ENCODE measurements at places on chromosomes 12 and 14.

DNA sequence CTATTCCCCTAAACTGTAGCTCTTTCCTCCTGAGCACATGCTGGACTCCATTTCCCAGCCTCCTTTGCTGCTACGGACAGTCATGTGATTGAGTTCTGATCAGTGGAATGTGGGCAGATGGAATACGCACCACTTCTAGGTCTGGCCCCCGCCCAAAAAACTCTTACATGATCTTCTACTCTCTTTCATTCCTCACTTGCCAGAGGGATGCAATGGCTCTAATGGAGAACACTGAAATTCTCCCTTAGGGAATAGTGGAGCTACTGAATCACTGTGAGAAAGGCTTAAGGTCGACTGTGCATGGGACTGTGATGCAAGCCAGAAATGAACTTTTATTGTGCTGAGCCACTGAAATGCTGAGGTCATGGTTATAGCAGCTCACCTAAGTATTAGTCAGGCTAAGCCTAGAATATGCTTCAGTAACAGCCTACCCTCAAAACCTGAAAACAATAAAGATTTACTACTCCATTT, 13.0 kb upstream of the TMED2 start:
- DNase-seq = peak; percentile 18

GRCh38 chr12:94941440-94941862, 62.0 kb downstream of the NDUFA12 start:
- DNase-seq = peak; percentile 20

DNA sequence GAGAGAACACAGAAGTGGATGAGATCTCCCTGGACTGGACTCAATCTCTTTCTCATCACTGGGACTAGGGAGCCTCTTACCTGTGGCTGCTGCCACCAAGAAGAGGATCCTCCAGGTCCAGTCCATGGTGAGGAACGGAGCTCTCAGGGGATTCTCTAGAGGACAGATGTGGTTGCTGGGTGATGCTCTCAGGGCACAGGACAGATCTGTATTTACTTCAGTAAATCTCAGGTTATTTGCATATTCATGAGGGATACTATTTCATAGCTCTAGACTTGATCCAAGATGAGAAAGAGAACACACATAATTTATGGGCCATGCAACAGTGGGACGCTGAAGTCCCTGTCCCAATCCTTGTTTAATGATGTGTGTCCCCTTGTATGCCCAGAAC, 460.5 kb downstream of the TMEM121 start:
- DNase-seq = no peak

GRCh38 chr12:112408621-112409020, 784 bp downstream of the RPL6 start:
- no peak for DNase-seq

DNA sequence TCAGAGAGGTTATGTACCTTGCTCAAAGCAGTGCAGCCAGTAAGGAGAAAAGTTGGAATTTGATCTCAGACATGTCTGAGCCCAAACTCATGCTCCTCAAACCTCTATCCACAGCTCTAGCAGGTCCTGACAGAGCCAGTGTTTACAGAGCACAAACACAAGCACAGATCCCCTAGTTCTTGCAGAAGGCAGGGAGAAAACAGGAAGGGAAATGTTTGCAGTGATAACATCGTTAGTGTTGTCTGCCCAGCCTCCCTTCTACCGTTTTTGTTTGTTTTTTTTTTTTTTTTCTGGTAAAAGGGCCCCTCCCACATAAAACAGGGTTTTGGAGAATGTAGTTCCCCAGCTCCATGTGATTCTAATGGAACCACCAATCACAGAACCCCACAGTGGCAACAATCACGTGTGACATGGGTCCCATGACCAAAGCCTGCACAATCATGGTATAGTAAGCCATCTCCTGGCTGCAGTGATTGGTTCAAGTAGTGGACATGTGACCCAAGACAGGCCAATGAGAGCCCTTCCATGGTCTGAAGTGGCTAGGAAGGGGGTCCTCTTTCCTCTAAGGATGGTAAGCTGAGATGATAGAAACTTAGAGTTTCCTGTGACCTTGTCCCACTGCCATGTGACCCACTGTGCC, 513.4 kb downstream of the MED13L start:
- DNase-seq = no peak

DNA sequence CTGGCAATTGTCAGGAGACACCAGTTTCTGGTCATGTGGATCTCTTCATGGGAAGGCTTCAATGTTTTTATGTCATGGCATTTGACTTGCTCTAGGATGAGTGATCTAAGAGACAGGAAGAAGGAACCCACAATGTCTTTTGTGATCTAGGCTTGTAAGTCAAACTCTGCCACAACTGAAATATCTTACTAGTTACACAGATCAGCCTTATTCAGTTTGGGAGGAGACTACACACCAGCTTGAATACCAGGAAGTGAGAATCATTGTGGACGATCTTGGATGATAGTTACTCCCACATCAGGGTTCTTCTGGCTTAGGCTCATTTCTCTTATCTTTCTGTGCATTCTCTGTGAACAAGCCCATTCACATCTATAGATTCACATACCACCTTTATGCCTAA, 236.2 kb upstream of the FBXO33 start:
- no peak for DNase-seq

DNA sequence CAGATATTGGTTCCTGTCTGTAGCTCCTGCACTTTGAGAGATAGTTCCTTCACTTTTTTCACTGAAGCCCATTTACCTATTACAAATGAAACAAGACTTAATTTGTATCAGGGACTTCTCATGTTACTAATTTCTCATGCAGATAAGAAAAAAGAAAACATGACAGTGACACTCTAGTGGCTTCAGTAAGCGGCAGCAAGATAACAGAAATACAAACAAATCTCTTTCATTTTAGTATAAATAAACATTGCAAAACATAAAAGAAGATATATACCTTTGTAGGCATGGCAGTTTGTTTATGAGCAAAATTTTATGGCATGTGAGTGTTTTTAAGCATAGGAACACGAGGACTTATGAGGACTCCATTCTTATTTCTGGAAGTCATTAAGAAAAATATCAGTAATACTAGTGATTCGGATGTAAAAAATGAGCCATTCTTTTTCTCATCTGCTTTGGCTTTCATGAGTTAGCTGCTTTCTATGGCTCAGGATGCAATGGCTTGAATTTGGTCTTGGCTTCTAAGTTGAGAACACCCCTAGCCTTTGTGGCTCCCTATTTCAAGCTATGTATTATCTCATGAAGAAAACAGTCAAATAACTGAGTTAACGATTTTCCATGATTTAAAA, 310.1 kb upstream of the RGS6 start:
- no peak for DNase-seq

DNA sequence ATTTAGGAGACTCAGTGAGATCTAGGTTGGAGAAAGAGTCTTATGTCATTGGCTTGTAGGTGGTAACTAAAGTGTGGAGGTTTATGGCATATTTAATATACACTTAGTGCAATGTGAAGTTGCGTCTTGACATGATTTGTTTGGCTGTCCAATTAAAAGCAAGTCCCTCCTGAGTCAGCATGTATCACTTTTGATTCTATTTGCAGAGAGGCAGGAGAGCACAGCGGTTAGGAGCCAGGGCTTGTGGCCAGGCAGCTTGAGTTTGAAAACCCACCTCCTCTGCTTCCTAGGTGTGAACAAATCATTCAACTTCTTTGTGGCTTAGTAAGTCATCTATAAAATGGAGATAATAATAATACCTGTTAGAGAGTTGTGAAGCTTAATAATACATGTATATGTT, 68.5 kb upstream of the OTX2 start:
- DNase-seq = no peak

DNA sequence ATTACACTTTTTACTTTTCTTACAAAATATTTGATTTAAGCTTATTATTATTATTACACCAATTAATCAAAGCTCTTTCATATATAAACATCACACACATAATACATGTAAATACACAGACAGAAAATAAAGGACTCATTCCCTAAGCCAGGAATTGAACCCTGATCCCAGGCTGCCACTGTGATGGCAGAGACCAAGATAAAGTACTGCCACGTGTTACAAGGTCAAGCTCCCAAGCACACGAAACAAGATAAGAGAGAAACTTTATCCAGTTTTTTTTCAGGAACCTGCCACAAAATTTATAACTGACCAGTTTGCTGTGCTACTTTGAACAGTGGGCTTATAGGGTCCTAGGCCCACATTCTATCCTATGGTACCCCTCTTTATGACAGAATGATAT, 111.3 kb downstream of the EML1 start:
- DNase-seq = no peak

DNA sequence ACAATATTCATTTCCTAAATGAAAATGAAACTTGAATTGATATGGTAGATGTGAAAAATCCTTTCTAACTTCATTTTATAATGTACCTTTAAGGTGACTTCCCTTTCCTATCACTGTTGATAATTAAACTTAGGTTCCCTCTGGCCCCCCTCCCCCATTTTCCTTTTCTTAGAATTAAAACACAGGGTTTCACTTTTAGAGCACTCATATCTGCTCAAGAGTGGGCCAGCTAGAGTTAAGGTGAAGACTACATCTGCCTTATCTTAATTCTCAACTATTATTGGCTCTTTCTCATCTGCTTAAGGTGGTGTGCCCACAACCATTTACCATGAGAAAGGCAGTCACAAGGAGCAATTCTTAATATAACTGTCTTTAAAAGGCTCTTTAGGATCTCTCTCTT, 49.7 kb downstream of the LIN52 start:
- no peak for DNase-seq

DNA sequence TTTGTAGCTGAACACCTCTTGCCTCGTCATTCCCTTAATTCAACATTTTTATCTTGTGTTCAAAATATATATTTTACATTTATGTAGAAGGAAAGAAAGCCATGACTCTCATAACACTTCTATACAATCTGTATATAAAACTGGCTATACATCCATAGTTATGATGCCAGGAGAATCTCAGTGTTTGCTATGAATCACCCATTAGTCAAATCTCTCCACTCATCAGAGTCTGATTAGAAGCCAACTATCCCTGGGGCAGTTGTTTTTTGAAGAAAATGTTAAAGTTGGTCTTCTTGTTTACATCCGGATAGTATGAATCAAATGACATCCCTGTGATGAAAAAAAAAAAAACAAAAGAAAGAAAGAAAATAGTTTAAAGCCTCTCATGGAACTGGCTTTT, 503.9 kb downstream of the NELL2 start:
- no peak for DNase-seq

- DNase-seq = no peak
These were observed 6.7 kb downstream of the RPH3A start for GRCh38 chr12:112798048-112798760.

DNA sequence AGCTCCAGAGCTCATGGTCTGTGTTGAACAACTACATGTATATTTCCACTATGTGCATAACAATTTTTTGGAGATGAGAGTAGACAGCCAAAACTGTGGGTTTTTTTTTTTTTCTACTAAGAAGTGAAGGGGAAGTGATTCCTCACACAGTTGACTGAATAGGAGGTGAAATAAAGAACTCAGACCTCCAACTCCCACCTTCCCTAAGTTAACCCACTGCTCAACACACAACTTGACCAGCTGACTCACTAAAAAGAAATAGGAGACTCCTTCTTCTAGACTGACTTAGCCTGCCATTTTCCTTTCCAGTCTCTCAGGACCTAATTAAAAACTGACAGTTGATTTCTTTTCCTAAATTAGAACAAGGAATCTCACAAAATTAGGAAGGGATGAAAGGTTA, 1.7 kb downstream of the M6PR start:
- no peak for DNase-seq

GRCh38 chr12:73159954-73160353, 887.8 kb downstream of the TRHDE start:
- no peak for DNase-seq

DNA sequence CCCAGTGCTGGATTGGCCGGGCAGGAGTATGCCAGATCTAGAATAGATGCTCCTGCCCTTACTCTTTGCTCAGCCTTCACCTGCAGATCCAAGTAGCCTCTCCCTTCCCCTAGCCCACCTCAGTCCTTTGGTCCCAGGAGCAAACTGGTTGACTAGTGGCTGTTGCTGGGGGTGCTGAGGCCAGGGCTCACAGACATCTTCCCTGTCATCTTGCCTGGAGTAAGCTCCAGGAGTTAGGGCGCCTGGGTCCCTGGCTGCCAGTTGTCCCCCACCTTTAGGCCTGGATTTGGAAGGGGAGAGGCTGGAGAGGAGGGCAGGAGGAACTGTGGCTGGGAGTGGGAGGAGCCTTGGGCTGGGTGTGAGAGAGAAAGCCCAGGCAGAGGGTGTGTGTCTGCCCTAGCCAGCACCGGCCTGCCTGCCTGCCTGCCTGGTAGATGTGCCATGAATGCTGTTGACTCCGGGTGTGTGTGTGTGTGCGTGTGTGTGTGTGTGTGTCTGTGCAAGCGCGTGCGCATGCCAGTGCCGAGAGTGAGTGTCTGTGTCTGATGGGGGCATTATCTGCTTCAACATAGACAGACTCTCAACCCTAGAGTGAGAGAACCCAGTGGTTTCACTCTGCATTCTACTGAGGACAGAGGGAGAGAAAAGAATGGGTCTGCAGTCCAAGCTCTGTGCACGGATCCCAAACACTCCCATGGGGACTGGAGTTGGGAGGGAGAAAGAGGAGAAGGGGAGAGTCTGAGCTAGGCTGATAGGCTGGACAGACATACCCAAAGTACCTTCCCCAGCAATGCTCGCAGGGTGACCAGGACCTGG, 845 bp upstream of the RARG start:
- no peak for DNase-seq

DNA sequence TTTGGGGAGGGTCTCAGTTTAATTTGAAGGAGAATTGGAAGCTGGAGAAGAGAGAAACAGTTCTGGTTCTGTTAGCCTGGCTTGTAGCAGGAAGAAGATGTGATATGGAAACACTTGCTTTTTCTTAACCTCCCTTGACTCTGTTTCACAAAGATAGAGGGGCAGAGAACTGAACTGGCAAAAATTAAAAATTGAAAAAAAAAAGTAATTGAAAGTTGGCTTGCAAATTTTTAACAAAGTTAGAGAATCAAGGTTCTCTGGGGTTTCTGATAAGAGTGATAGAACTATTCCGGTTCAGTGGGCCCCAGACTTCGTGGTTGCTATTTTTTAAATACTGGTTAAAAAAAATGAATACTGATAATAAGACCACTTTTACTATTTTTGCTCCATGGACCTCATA, 2.8 kb downstream of the CRADD start:
- no peak for DNase-seq

- no peak for DNase-seq
These were observed 11.0 kb downstream of the DLGAP5 start for GRCh38 chr14:55180434-55180833.

- no peak for DNase-seq
These were observed 57.7 kb upstream of the SAV1 start for GRCh38 chr14:50725761-50726160.

All from NCI-H460 (cell line).